NCI-H526 (cell line): ENCODE measurements at places on chromosomes 12 and 14.

- DNase-seq = no peak
Measured at GRCh38 chr12:57380300-57380699, 50.5 kb downstream of the R3HDM2 start.

DNA sequence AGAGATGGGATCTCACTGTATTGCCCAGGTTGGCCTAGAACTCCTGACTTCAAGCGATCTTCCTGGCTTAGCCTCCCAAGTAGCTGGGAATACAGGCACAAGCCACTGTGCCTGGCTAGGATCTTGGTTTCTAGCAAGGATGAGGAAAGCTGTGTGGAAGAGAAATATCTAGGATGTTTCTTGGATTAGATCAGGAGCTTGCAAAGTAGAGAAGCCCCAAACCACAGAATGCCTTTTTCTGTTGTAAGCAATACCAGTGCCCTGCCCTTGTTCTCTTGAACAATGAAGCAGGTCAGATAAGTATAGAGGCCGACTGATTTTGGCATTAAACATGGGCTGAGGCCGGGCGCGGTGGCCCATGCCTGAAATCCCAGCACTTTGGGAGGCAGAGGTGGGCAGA lies 44.3 kb upstream of the STRN3 start:
- DNase-seq = no peak

DNA sequence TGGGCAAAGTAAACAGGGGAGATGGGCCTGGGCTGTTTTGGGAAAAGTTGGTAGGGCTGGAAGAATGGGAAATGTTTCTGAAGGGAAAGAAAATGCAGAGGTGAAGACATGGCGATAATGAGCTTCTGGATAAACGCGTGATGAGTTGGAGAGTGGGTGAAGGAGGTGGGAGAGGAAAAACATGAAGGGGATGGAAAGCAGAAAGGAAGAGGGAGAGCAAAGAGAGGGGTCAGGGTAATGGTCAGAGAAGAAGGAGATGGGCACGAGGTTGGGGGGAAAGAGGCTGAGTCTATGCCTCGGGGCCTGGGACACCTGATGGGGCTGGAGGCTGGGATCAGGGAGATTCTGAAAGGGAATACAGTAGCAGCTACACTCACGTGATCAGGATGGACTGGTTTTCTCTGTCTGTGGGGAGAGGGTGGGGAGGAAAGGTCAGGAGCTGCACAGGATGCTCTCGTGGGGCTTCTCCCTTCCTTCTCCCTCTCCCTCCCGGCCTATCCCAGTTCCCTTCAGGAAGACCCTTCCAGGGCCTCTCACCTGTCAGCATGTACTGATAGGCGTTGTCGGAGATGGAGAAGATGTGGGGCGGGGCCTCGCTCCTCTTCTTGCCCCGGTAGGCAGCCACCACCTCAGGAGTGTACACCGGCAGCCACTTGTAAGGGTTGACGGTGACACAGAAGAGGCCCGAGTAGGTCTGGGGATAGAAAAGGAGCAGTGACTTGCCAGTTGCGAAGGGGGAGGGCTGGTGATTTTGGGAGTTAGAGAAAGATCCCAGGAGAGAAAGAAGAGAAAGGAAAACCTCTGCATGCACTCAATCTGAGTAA lies 3.1 kb downstream of the MYH7 start:
- no peak for DNase-seq

DNA sequence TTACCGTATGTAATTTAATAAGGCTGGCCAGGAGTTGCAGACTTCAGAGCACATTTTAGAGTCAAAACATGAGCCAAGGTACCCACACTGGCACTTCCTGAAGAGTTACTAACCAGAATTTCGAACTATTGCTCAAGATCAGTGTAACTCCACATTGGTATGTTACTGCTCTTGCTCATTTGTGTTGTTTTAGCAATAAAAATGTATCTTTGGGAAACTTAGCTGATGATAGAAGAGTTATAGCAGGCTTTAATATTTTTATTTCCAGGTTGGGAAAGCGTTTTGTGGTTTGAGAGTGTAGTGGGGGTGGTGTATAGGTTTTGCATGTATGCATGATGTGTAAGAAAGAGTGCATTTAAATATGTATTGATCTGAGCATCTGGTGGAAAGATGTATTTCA lies 96.6 kb downstream of the SCN8A start:
- no peak for DNase-seq

DNA sequence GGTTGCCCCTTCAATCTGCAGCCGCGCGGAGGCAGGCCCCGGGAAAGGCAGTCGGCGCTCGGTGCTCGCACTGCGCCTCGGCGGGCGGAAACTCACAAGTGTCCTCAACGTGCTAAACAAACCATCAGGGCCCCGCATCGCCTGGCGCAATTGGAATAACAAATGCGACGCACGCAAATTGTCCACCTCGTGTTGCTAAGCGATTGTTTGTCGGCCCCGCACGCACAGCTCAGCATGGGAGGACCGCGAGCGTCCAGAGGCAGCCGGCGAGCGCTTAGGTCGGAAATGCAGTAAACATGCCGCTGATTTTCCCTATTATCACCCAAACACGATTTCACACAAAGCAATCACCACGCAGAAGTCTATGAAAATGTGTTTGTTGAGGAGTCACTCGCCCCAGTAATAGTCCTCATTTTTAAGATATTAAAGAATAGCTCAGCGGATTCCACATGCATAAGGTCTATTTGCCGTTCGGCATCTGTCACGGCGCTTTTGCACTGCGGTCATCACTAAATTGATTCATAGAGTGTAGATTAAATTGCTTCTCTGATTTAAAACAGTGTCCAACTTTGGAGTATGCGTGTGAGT lies 3.2 kb upstream of the GSC start:
- DNase-seq = peak; percentile 67

DNA sequence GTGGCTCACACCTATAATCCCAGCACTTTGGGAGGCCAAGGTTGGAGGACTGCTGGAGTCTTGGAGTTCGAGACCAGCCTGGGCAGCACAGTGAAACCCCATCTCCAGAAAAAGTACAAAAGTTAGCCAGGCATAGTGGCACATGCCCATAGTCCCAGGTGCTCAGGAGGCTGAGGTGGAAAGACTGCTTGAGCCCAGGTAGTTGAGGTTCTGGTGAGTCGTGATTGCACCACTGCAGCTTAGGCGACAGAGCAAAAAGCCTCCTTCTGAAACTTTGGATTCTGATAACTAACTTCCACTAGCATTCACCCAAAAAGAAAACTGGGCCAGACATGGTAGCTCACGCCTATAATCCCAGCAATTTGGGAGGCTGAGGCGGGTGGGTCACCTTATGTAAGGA lies 6.6 kb downstream of the BTBD7 start:
- no peak for DNase-seq

DNA sequence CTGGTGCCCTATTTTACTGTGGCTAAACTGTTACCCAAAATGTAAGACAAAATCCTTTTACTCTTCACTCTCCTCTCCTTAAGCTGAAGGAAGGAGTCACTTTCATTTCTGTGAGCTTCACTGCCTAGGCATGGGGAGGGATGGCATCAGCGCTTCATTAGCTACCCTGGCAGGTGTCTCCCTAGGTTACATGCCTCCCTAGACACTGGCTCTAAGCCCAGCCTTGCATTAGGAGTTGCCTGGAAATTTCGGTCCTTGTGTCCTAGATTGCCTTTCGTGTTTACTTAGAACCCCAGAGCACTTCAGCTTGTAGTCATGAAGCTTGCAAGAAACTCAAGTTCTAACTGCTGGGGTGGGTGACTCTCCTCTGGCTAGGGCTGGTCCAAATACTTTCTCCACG lies 520.5 kb upstream of the STXBP6 start:
- no peak for DNase-seq

- no peak for DNase-seq
Measured at GRCh38 chr14:31572955-31573354, 11.8 kb downstream of the NUBPL start.

GRCh38 chr14:90645842-90646443 lies 170.3 kb downstream of the TTC7B start:
- DNase-seq = no peak

- no peak for DNase-seq
Measured at GRCh38 chr12:22919883-22920282, 294.9 kb downstream of the ETNK1 start.

GRCh38 chr14:85445151-85445795 lies 84.7 kb upstream of the FLRT2 start:
- no peak for DNase-seq

DNA sequence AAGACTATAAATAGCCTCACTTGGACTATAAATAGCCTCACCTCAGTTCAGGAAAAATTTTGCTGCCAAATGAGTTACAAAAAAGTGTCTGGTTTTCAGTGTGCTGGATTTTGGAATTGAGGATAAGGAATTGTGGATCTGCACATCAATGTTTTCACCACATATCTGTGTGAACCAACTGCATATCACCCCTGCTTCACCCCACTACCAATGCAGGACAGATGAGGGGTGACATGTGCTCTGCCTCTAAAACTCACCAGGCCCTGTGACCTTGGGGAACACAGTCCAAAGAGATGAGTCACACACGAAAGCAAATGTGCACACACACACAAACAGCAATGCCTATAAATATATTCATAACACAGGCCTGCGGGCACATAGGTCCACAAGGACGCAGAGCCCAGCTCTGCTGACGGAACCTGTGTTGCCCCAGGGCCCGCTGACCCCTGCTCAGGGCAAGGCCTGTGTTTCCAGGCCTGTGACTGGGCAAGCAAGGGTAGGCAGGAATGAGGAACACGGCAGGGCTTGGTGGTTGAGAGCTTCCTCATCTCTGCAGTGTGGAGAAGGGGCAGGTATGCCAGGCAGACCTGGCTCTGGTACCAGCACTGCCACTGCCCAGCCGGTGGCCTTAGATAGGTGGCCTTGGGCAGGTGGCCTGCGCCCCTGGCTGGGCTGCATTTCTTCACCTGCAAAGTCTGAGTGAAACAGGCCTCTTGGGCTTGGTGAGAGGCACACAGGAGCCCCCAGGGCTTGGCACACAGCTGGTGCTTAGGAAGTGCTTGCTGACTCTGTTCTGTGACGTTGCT lies 82.4 kb downstream of the ARL6IP4 start:
- DNase-seq = no peak

DNA sequence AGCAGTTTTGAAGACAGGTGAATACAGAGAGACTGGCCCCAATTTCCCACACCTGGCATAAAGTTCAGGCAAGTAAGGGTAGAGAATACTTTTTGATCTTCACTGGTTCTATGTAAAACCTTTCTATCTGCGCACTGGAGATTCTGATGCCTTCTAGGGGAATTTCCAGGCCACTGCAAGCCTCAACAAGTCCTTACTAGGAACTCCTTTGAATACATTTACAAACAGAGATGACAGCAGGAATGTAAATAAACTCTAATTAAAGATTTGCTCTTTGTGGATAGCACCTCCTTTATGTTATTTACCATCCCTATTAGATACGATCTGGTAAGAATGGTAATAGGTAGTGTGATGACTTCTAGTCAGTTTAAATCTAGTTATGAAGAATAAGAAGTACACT lies 69.2 kb downstream of the NTN4 start:
- peak; percentile 69 for DNase-seq

GRCh38 chr12:42968426-42968825 lies 378.9 kb upstream of the PRICKLE1 start:
- no peak for DNase-seq

GRCh38 chr12:60148831-60149230 lies 553.0 kb downstream of the SLC16A7 start:
- DNase-seq = no peak

DNA sequence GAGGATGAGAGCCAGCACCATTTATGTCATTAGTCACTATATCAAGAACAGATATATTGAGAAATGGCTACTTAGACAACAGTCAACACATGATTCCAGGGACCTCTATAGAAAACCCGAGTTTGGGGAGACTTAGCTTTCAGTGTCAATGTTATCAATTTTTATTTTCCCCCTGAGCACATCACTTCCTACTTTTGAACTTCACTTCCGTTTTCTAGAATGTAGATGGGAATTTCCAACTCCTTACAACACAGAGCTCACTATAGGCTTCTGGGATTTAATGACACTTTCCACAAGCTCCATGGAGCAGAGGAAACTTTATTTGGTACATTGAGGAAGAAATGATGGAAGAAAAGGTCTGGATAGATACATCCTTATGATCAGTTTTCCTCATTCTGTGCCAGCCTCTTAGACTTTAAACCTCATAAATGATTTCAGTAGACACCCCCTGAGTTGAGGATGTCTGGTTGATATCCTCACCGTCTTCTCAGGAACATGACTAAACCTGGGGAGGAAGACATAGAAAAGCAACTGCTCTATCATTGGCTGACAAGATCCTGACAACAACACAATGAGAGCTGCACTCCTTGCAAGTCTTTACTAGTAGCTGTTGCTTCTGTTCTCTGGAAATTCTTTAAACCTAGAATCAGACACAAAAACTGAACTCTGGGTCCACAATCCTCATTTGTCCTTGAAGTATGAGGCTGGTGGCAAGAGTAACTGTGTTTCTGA lies 449.4 kb upstream of the OR4E1 start:
- DNase-seq = no peak

DNA sequence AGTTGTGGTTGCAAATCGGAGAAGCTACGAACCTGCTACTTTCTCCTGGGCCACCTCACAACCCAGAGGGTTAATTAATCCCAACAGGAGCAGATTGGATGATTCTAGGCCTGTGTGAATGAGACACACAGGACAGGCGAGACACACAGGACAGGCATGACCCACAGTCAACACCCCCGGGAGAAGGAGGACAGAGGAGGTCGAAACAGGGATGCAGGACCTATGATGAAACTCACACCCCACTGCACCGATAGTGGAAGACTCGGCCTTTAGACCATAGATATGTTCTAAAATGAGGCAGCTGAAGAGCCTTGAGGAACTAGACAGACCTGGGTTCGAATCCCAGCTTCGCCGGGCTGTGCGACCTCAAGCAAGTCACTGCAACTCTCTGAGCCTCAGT lies 11.6 kb downstream of the TMEM119 start:
- DNase-seq = no peak
